Globus pallidus (tissue), 1 donor: ENCODE measurements at places on chromosomes 13 and 19.

GRCh38 chr13:98507282-98507797 lies 69.6 kb downstream of the STK24 start:
- DNase-seq = no peak

- no peak for DNase-seq
Observed at GRCh38 chr19:35341565-35342225, 6.0 kb upstream of the FFAR1 start.

- DNase-seq = peak; percentile 33
Observed at GRCh38 chr13:26604784-26605545, 47.5 kb downstream of the WASF3 start.

- DNase-seq = no peak
Observed at GRCh38 chr13:53050151-53050550, 21.5 kb downstream of the OLFM4 start.

DNA sequence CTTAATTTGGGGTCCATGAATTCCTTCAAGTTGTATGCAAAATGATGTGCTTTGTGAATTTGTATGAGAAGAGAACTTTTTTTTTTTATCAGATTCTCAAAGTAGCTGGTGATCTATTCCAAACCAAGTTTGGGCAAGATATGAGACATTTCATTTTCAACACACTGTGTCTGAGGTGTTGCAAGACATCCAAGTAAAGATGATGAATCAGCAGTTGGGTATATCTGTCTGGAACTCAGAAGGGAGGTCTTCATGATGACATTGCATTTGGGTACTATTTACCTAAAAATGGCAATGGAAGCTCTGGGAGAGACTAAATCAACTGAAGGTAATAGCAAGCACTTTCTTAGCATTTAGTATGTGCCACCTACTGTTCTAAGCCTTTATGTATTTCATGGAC lies 2.8 kb downstream of the FAM124A start:
- no peak for DNase-seq

DNA sequence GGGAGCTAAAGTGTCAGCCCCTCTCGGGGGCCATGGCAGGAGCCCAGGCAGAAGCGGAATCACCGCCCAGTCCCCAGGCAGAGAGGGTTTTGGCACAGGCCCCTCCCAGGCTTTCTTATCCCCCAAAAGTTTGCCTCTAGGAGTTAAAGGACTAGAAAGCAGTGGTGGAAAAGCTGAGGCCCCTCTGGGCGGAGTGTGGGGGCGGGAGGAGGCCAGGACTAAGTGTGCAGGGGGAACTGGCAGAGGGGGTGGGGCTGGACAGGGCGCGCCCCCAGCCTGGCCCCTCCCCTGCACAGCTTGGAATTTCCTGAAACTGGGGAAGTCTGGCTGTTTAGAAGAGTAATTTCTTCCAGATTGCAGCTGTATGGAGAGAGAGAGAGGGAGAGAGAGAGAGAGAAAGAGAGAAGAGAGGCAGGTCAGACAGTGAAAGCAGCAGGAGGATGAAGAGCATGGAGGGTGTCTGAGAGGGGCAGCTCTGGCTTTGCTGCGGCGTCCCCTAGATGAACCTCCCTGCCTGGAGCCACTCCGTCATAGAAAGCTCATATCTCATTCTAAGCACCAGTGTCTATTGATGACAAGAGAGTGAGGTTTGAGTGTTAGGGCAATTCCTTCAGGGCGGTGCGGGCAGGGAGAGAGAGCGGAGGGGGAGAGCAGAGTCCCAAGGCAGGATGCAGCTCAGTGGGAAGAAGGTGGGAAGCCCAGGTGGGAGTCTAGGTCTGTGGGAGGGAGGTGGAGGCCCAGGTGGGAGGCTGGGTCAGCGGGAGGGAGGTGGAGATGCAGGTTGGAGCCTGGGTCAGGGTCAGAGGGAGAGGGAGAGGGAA lies at the start of gene CDC42EP5:
CDC42EP5 (minus strand) TSS at position 226 of the 821 bp plus-strand sequence. CDS start 7,749 bp downstream, outside the sequence.
- DNase-seq = no peak
